ENCODE measurements at places on chromosomes 16 and 17.

DNA sequence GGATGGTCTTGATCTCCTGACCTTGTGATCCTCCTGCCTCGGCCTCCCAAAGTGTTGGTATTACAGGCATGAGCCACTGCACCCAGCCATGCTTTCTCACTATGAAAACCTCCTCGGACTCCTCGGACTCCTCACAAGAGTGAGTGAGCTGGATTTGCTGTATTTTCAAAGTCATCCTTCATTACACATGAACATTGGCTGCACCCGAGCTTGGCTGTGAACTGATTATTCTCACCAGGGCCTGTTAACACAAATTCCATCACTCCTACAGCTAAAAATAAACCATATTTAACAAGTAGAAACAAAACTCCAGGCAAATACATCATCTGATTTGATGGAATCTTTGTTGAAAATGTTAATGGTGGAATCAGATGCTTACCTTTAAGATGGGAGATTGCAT lies 50.3 kb downstream of the PITPNC1 start:
- DNase-seq, result no peak

DNA sequence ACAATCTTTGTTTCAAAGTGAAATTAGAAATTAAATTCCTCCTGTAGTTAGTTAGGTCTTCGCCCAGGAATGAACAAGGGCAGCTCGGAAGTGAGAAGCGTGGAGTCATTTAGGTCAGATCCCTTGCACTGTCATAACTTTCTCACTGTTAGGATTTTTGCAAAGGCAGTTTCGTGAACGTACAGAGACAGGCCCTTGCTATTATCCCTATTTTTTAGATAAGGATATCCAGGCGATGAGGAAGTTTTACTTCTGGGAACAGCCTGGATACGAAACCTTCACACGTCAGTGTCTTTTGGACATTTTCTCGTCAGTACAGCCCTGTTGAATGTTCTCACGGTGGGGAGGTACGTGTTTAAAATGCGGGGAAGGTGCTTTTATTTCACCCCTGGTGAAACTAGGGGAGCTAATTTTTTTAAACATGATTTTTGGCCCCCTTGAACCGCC lies 318 bp upstream of the RBL2 start:
- no peak for DNase-seq

GRCh38 chr17:17025621-17026020 lies 16.6 kb upstream of the MPRIP start:
- DNase-seq, result no peak

DNA sequence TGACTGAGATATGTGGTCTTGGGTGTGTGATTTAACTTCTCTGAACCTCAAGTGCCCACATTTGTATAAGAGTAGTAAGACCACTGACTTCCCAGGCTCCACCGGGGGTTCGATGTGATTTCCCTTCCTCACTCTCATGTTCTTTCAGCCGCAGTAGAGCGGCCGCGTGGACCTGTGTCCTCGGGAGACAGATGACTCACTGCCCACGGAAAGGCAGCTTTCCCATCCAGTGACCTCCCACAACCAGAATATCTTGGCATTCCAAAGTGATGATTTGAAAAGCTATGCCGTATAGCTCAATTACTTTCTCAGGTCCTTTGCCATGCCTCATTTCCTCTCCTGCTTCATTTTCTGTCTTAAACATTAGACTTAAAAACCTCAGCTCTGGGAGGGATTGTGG lies 73.6 kb downstream of the IL21R start:
- DNase-seq, result no peak

- DNase-seq, result no peak
These were observed 14.5 kb downstream of the PSKH1 start for GRCh38 chr16:67907397-67908180.

- no peak for DNase-seq
These were observed at the start of gene ANKRD40CL for GRCh38 chr17:50767446-50767845. Gene ANKRD40CL (minus strand): TSS chr17:50767518. CDS start chr17:50766913, 605 bp downstream.

DNA sequence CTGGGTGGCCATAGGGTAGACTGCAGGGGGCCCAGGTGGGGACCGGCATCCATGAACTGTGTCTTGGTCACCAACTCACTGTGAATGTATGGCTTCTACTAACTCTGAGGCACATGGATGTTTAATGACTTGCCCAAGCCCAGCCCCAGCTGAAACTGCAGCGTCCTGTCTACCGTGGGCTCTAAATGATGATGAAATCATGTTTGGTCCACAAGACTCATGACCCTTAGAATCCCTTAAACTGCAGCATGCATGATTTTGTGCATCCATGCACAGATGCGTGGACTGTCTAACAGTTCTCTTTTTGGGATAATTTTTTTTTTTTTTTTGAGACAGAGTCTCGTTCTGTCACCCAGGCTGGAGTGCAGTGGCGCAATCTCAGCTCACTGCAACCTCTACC lies 32.4 kb upstream of the CREBBP start:
- DNase-seq, result no peak

- DNase-seq, result no peak
These were observed 4.0 kb upstream of the CDK5R1 start for GRCh38 chr17:32482568-32483320.

- DNase-seq, result no peak
These were observed 22.1 kb downstream of the PRKCB start for GRCh38 chr16:23857881-23858269.

DNA sequence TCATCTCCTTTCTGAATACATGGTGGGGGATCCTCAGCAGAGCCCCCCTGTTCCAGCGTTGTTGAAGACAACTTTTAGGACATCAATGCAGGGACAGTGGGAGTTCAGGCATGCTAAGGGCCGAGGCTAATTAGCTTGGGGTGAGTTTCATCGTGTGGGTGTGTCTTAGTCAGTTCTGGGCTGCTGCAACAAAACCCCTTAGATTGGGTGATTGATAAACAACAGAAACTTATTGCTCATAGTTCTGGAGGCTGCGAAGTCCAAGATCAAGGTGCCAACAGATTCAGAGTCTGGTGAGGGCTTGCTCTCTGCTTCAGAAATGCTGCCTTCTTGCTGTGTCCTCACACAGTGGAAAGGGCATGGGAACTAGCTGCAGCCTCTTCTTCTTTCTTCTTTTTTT lies 214.0 kb downstream of the NTN1 start:
- no peak for DNase-seq

DNA sequence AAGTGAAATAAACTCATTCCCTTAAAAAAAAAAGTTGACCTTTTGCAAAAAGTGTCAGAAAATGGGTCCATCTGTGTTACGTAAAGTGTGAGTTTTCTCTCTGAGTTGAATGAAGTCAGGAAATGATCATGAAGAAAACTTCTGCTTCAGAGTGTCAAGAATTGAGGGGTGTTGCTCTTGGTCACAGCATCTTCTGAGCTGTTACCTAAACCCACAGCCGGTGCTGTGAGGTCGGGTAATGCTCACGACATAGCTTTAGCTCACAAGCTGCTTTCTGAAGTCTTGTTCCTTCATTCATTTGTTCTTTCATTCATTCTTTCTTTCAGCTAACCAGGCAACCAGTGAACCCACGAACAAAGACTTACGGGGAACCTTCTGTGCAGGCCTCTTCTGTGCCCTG lies 372.1 kb downstream of the CPPED1 start:
- no peak for DNase-seq

GRCh38 chr17:33686171-33686570 lies 393.1 kb upstream of the ASIC2 start:
- DNase-seq, result no peak

GRCh38 chr16:7449808-7450207 lies 117.2 kb downstream of the RBFOX1 start:
- no peak for DNase-seq

- no peak for DNase-seq
These were observed 3.6 kb downstream of the USP31 start for GRCh38 chr16:23145608-23146007.

DNA sequence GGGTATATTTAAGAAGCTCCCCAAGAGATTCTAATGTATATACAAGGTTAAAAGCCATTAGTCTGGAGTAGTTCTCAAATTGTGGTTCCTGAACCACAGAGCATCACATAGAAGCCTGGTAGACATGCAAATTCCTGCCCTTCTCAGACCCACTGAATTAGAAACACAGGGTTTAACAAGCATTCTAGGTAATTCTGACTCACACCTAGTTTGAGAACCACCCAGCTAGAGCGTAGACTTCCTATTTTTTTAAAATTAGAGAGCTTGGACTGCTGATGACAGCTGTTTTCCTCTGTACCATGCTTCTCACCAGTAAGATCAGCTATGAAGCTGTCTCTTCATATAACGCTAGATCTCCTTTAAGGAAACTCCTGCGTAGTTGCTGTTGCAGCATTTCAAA lies 50.6 kb downstream of the HS3ST3B1 start:
- DNase-seq, result no peak

DNA sequence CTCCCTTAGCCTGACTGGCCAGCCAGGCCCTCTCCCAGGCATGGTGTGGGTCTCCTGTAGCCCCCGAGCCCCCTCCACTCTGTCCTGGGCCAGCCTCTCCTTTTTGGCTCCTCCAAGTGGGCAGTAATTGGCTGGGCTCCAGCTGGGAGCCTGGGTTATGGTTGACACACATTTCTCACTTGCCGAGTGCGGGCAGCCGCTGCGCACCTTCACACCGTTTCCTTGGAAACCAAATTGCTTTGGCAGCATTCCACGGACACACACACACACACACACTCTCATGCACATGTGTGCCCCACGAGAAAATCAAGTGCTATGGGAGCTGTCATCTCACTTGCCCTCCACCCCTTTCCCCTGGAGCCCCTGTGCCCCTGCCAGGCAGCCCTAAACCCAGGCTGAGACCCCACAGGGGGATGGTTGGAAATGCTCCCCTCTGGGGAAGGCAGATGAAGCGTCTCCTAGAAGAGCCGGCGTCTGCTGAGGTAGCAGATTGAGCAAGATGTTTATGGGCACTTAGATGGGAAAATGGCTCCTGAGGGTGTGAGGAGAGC lies 402.7 kb upstream of the TNRC6C start:
- peak; percentile 83 for DNase-seq

GRCh38 chr17:81345228-81346089 lies 49.8 kb upstream of the BAHCC1 start:
- DNase-seq, result peak; percentile 64

GRCh38 chr17:9529033-9529700 lies 46.5 kb downstream of the STX8 start:
- no peak for DNase-seq

GRCh38 chr16:19963301-19963700 lies 78.7 kb upstream of the GPRC5B start:
- peak; percentile 93 for DNase-seq

GRCh38 chr16:15993541-15993940 lies 44.1 kb downstream of the ABCC1 start:
- no peak for DNase-seq

DNA sequence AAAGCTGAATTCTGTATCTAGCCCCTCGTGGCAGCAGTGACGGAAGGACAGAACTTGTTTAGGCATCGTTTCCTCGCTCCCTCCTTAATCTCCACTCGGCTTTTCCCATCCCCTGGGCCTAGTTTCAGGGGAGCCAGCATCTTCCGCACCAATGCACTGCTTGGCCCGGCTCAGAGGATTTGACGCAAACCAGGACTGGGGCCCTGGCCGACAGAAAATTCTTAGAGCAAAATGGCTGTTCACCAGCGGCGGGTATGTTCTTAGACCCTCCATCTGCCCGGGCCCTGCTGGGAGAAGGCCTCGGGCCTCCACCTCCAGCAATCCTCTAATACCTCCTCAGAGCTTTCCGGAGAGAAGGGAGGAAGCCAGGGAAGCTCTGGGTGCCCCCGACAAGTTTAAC lies 54.6 kb downstream of the TBC1D16 start:
- no peak for DNase-seq

DNA sequence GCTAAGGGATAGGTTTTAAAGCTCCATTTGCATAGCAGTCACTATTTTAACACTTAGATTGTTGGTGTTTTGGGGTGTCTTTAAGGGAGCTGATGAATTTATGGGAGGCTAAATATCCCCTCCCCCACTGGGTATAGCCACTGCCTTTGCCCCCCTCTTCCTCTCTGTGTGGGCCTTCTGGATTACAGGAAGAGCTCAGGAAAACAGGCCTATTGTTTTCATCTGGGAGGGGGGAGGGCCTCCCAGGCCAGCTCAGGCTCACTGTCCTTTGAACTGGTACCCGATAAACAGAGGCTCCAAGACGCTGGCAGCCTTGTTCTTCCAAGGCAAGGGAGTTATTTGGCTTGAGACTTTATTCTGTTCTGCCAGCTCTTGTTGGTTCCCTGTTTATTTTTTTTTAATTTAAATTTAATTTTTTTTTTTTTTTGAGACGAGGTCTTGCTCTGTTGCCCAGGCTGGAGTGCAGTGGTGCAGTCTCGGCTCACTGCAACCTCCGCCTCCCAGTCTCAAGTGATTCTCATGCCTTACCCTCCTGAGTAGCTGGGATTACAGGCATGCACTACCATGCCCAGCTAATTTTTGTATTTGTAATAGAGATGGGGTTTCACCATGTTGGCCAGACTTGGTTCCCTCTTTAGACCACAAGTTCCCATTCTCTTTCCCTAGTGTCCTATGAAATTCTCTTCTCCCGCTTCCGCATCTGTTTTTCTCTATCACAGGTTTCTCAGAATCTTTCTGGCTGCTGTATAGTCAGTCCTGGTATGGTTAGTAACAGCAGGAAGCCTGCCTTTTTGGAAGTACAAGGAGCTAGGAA lies 25.1 kb downstream of the MINK1 start:
- no peak for DNase-seq

DNA sequence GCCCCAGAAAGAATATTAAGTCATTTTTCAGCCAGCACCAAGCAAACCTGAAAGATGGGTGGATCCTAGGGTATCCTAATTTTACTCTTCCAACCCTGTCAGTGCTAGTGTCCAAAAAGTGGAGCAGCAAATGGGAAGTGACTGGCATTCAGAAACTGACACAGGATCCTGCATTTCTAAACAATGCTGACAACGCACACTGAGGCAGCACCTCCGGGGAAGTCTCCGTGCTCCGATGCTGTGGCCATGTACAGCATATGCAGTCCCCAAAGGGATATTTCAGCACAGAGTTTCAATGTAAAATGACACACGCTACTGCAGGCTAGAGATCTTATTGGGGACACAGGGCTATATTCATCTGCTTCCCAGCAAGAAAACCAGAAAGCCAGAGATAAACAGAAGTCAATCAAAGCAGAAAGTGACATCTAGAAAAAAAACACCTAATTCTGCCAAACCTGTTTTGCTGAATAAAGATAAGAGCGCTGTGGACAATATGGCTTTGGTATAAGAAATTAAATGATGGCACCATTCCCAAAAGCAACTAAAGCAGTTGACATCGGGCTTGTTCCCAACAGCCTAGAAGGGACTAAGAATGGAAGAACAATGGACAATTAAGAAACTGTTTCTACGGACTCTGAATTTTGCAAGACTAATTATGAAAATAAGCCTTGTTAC lies 17.3 kb downstream of the XYLT1 start:
- no peak for DNase-seq

- DNase-seq, result no peak
These were observed 72.1 kb downstream of the SOCS1 start for GRCh38 chr16:11183951-11184350.

- DNase-seq, result no peak
These were observed 4.9 kb upstream of the PSMD7 start for GRCh38 chr16:74291577-74292208.
